ENCODE measurements at places on chromosomes 2 and 18.

DNA sequence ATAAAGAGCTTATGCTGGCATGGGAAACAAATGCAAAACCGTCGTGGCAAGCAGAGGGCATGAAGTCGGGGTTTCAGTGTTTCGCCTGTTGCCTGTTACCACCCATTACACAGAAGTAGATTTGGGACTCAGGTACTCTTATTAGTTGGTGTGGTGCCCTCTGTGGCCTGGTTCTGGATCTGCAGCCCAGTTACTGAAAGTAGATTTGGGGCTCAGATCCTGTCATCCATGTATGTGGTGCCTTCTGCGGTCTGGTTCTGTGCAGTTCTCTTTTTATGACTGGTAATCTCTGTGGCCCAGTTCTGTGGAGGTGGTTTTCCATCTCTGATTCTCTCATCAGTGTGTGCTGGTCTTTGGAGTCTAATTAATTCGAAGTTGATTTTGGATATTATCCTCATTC, 45.2 kb downstream of the ADNP2 start:
- DNase-seq = no peak

- no peak for DNase-seq
Measured at GRCh38 chr2:145813481-145813880, 1293.6 kb upstream of the ZEB2 start.

DNA sequence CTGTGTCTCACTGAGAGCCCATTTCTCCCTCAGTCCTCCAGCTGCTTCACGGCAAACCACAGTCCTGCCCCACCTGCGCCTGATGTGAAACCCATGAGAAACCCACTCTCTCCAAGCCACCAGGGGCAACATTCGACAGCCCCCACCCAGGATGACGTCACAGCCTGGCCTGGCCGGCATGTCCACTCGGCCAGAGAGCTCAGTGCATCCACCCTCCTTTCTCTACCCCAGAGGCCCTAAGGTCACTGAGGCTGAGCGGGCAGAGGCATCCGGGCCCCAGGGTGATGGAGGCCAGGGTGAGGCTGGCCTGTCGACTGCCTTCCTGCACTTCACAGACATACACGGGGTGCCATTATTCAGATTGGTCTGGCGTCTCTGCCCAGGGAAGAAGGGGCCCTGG, 402.7 kb upstream of the MYT1L start:
- DNase-seq = no peak

DNA sequence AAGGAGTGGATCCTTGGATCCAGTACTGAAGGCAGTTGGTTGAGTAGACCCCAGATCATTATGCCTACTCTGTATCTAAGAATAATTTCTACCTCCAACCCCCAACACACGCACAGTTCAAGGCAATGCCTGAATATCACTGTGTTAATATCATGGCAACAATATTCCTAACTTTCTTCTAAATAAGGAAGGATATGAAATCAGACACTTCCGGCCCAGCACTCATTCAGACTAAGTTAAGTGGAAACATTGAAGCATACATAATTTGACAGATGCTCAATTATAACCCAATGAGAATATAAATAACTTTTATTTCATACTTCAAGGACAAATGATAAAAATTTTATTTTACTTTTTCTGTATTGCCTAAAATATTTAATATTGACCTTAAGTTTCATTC, 153.6 kb upstream of the COL3A1 start:
- DNase-seq = no peak

DNA sequence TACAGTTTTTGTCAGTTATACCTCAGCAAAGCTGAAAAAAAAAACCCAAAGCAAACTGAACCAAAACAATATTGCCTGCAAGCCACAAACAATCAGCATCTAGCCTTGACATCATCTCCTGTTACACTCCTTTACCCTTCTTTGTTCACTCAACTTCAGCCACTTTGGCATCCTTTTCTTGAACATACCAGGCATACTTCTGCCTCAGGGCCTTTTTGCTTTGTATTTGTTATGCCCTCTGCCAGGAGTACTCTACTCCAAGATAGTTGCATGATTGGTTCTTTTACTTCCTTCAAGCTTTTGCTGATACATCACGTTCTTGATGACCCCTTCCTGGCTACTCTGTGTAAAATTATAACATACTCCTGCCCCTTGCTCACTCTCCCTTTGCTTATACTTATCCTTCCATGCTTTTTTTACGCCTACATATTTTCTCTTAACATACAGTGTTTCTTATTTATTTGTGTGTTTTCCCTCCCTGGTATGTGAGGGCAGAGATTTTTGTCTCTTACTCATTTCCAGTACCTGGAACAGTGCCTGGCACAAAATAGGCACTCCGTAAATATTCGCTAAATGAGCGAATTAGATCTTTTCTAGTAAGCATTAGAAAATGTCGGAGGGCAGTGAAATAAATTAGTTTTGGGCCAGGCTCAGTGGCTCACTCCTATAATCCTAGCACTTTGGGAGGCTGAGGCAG, 12.7 kb downstream of the ABI2 start:
- DNase-seq = no peak

- DNase-seq = no peak
Measured at GRCh38 chr2:200077838-200078237, 122.5 kb downstream of the MAIP1 start.

GRCh38 chr2:137182071-137182470, 416.7 kb downstream of the THSD7B start:
- DNase-seq = no peak

DNA sequence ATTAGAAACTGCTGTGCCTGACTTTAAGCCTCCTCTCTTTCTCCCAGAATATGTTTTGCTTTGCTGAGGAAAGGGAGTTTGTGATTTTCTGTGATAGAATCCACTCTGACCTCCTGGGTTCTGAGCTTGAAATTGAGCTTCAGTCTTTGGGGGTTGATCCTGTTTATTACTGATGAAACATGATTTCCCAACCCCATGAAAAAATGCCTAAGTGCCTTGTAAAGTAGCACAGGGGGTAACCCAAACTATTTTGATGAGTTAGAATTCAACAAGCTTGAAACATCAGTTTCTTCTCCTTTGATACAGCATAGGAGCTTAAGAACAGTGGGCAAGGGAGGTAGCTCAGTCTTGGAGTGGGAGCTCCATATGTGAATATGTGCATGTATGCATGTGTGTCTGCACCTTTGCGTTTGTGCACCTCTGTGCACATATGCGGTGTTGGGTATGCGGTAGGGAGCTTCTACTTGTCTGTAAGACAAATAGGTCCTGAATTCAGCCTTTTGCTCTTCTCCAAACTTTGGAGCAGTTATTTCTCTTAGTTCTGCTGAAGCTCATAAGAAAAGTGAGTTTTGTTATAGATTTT, 364.6 kb downstream of the OSR1 start:
- no peak for DNase-seq

DNA sequence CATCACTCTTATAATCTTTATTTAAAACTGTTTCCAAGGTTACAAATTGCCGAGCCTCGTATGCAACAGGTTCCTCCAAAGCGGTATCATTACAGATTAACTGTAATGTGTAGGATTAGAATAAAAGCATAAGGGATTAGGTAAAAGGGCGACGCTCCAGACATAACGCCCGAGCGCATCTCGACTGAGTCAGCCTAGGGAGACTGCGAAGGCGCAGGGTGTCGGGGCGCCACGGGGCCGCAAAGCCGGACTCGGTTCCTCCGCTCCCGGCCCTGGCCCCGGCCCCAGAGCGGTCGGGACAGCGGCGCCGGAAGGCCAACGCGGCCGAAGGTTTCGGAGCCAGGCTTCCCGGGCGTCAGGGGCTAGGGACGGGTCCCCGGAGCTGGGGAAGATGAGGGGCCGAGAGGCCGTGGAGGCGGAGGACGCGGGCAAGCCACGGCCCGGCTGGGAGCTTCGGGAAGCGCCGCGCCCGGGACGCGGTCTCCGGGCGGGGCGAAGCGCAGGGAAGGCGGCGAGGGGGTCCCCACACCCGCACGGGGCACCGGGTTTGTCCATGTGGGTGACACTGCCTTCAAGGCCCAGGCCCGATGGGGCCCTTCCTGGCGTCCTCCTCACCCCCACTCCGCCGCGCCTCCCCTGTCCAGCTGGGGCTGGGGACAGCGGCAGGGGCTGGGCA, 12.9 kb upstream of the SIX3 start:
- no peak for DNase-seq

GRCh38 chr2:235986361-235986760, 181.8 kb downstream of the GBX2 start:
- no peak for DNase-seq

DNA sequence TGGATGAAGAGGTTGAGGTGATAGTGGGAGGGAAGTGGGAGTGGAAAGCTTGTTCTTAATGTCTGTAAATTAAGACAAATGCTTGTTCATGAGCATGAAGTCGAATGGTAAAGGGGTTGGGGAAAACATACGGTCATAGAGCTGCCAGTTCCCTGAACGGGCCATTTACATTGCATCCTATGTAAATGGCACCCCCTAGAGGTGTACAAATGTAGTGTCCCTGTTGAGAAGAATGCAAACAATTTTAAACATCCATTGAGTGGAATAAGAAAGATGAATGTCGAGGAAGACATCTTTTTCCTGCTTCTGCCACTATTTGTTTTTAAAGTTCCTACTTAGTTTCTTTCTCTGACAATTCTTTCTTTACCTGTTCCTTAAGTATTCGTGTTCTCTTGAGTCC, 155.7 kb downstream of the RDH14 start:
- DNase-seq = no peak

GRCh38 chr2:105390454-105390853, 8.4 kb downstream of the FHL2 start:
- DNase-seq = no peak

DNA sequence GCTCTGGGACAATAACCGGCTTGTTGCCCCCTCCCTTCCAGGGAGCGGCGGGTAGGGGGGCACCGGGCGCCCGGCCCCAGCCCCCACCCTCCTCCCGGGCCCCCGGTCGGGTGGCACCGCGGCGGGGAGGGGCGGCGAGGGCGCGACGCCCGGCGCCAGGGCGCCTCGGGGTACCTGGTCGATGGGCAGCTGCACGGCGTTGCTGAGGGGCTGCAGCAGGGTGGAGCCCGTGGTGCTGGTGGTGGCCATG, 193 bp downstream of the MBOAT2 start:
- no peak for DNase-seq

GRCh38 chr2:29698216-29698615, 223.2 kb downstream of the ALK start:
- DNase-seq = no peak

GRCh38 chr2:209525834-209526281, 102.0 kb downstream of the MAP2 start:
- DNase-seq = no peak

GRCh38 chr2:196409376-196409775, 230.1 kb upstream of the CCDC150 start:
- no peak for DNase-seq
